ENCODE measurements at places on chromosomes 12 and 14.

GRCh38 chr12:1705774-1706631, 15.1 kb downstream of the ADIPOR2 start:
- DNase-seq: no peak

GRCh38 chr12:15444523-15444922, 122.2 kb downstream of the PTPRO start:
- DNase-seq: no peak

GRCh38 chr14:32934881-32935633, 3.6 kb upstream of the NPAS3 start:
- DNase-seq: no peak

DNA sequence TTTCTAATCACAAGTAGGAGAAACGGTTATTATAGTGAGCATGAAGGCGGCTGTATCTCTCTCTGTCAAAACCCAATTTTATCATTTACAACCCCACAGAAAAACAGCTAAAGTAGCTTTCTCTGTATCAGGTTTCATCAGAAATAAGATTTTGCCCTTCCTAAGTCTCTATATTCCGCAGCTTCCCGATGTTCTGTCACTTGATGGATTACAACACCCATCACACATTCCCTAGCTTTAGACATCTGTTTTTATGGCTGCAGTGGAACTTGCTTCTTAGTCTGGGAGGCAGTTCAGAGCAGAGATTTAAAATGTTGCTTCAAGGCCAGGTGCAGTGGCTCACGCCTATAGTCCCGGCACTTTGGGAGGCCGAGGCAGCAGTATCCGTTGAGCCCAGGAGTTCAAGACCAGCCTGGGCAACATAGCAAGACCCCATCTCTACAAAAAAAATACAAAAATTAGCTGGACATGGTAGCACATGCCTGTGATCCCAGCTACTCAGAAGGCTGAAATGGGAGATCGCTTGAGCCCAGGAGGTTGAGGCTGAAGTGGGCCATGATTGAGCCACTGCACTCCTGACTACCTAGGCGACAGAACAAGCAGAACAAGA, 27.6 kb upstream of the FOXN3 start:
- DNase-seq: no peak

DNA sequence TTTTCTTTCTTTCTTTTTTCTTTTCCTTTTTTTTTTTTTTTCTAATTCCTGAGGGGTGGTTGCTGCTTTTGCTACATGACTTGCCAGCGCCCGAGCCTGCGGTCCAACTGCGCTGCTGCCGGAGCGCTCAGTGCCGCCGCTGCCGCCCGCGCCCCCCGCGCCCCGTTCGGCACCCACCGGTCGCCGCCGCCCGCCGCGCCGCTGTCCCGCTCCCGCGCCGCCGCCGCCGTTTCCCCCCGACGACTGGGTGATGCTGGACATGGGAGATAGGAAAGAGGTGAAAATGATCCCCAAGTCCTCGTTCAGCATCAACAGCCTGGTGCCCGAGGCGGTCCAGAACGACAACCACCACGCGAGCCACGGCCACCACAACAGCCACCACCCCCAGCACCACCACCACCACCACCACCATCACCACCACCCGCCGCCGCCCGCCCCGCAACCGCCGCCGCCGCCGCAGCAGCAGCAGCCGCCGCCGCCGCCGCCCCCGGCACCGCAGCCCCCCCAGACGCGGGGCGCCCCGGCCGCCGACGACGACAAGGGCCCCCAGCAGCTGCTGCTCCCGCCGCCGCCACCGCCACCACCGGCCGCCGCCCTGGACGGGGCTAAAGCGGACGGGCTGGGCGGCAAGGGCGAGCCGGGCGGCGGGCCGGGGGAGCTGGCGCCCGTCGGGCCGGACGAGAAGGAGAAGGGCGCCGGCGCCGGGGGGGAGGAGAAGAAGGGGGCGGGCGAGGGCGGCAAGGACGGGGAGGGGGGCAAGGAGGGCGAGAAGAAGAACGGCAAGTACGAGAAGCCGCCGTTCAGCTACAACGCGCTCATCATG, 654 bp downstream of the FOXG1 start:
- no peak for DNase-seq

- DNase-seq: no peak
Measured at GRCh38 chr12:86349196-86349595, 93.0 kb upstream of the MGAT4C start.

- DNase-seq: no peak
Measured at GRCh38 chr14:100538351-100539002, 48.7 kb downstream of the BEGAIN start.

GRCh38 chr14:99554757-99555531, 49.1 kb downstream of the CCDC85C start:
- DNase-seq: no peak

- no peak for DNase-seq
Measured at GRCh38 chr14:102154821-102155549, 15.3 kb downstream of the WDR20 start.

GRCh38 chr12:90128526-90128925, 419.9 kb upstream of the ATP2B1 start:
- DNase-seq: no peak

DNA sequence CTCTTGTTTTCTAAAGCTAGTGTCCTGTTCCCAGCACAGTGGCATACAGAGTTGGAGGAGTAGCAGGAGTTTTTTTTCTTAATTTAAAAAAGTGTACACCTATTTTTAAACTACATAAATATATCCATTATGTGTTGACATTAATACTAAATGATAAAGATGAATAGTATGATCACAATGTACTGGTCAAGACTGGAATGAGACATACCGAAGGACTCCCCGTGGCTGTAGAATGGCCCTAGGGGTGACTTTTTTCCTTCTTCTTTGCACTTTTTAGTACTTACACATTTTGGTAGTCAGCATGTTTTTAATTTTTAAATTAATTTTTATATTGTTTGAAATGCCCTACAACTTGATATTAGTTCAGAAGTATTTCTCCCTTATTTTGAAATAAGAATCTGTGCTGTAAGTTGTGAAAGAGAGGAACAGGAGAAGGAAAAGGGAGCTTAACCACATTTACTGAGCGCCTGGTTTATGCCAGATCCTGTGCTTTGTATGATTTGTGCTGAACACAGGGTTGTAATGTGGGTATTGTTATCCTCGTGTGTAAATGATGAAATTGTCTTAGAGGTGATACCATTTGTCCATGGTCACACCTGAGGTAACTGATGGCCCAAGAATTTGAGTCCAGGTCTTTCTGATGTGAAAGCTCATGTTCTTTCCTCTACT, 136.5 kb downstream of the TGFB3 start:
- no peak for DNase-seq

DNA sequence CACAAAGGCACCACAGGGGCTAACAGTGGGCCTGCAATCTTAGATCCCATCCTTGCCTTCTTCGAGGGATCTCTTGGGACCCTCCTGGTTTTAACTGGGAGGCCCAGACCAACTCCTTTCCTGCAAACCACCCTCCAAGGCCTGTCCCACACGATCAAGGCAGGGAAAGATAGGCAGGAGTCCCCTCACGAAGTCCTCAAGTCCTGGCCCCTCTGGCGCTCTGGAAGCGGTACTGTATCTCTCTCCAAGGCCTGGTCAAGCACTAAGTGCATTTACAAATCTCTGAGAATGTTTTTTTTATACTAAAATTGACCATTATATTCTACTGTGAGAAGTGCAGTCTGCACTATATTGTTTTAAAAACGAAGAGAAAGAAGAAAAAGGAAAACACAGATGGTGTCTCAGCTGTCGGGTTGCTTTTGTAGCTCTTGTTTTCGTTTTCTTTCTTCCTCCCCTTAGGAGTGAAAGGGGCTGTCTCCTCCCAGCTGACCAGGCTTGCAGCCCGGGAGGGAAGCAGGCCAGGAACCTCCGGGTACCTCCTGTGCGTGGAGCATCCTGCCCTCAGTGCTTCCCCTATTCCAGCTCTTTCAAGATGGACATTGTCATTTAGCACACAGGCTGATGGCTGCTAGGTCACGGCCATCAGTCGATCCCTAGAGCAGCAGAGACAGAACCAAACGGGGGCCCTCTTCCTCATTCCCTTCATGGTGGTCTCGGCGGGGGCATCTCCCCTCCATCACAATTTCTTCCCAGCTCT, 56.7 kb downstream of the FAM222A start:
- DNase-seq: no peak

DNA sequence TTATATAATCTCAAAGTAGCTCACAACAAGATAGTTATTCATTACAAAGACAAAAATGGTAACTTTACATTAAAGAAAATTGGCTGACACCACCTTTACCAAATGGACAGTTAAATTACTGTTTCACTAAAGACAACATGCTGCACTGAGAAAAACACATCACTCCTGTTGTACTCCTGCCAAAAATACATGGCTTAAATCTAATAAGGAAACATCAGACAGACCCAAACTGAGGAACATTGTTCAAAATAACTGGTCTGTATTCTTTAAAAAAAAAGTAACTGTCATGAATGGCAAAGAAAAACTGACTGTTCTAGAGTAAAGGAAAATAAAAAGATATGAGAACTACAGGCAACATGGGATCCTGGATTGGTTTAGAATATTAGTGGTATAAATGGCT, 151.3 kb upstream of the DCN start:
- no peak for DNase-seq

DNA sequence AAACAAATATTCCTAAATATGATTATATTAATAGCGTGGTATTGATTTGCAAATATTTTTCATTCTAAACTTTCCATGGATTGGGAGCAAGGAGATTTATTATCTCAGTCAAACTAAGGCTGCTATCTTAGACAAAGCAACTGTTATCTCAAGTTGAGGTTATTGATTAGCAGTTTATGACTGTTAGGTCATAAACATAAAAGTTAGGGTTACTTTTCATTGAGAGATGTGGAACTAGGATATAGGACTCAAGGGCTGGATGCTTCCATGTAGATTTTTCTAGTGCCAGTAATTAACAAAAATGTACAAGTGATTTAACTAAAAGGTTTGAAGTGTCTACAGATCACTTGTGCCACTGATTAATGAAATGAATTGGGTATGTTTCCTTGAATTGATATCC, 19.1 kb downstream of the SCFD1 start:
- no peak for DNase-seq

GRCh38 chr14:49641697-49642129, 6.7 kb upstream of the DNAAF2 start:
- no peak for DNase-seq

DNA sequence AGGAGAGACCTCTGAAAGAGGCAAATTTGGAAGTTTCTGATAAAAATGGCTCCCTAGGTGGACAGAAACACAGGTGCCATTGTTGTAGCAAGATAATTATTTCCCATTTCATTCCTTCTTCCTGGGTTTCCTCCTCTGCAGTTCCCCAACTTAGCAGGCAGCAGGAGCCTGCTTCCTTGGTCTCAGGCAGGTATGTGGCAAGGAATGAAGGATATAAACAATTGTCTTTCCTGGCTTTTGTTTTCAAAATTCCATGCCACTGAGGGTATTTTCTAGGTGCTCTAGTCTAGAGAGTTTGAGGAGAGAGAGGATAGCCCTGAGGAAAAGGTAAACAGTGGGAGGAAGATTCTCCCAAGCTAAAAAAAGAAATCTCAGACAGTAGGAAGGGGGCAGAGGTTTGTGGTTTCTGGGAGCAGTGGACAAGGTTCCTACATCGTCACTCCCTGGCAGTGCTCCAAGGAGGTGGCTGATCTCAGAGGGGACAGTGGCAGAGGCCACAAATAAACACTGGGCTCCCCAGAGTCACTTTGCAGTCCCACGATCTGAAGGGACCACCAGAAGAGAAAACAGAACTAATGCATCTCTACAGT, 82.6 kb upstream of the IGF1 start:
- no peak for DNase-seq

GRCh38 chr12:31729705-31730104, 884 bp upstream of the AMN1 start:
- DNase-seq: no peak

GRCh38 chr12:127351481-127352010, 915.4 kb upstream of the TMEM132C start:
- no peak for DNase-seq

DNA sequence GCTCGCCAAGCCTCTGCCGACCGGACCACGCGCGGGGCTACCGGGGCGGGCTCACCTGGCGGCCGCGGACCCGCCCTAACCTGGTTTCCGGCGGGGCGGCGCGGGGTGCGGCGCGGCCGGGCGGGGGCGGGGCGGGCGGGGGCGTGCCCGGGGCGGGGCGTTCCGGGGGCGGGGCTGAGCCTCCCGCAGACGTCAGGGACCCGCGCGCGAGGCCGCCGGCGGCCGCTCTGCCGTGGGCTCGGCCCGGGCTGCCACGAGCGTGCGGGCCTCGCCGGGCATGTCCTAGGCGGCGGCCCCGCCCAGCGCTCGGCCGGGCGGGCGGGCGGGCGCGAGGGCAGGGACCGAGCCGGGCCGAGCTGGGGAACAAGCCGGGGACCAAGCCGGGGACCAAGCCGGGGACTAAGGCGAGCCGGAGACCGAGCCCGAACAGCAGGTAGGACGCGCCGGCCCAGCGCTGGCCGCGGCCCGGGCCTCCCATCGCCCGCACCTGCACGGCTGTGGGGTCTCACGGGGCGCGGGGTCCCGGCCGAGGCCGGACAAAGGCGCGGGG, at the start of gene CEP170B:
TSS of gene CEP170B (plus strand) at position 188 of the 550 bp plus-strand sequence. CDS start 3,183 bp downstream, outside the sequence.
- DNase-seq: peak; percentile 21

- no peak for DNase-seq
Measured at GRCh38 chr12:44076871-44077270, 241.0 kb downstream of the TMEM117 start.

DNA sequence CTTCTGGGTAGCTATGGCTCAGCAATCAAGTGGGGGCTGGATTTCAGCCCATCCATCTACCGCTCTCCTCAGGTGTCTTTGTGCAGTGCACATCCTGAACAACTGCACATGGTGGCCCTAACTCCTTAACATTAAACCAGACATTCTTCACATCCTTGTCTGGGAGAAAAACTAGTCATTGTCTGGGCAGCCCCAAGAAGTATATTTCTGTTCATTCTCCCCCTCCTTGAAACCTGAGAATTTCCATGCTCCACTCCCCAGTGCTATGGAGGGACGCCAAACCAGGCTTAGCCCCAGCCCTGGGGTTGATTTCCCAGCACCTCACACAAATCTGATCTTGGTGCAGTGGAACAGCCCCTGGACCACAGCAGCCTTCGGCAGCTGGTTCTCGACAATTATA, 13.4 kb downstream of the MYL2 start:
- no peak for DNase-seq

- no peak for DNase-seq
Measured at GRCh38 chr12:132352896-132353800, 23.8 kb upstream of the GALNT9 start.

GRCh38 chr12:13046964-13047363, 2.8 kb downstream of the FAM234B start:
- no peak for DNase-seq

DNA sequence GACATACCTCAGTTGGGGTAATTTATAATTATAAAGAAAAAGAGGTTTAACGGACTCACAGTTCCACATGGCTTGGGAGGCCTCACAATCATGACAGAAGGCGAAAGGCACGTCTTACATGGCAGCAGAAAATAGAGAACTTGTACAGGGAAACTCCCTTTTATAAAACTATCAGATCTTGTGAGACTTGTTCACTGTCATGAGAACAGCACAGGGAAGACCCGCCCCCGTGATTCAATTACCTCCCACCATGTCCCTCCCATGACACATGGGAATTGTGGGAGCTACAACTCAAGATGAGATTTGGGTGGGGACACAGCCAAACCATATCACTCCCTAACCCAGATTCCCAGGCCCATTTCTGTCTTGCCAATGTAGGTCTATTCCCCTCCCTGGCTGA, 22.1 kb downstream of the MYO1H start:
- no peak for DNase-seq
